ENCODE measurements at places on chromosomes 5 and 9.
A peak's percentile ranks its signal among the peaks of the same experiment; 100 is the strongest.

GRCh38 chr9:77661566-77662085 is 13.5 kb upstream of the GNA14 start:
- no peak for DNase-seq

GRCh38 chr9:29773676-29774075 is 2200.4 kb upstream of the C9orf72 start:
- no peak for DNase-seq

- peak; percentile 80 for DNase-seq
Observed at GRCh38 chr9:121399883-121400607, 30.0 kb upstream of the STOM start.

DNA sequence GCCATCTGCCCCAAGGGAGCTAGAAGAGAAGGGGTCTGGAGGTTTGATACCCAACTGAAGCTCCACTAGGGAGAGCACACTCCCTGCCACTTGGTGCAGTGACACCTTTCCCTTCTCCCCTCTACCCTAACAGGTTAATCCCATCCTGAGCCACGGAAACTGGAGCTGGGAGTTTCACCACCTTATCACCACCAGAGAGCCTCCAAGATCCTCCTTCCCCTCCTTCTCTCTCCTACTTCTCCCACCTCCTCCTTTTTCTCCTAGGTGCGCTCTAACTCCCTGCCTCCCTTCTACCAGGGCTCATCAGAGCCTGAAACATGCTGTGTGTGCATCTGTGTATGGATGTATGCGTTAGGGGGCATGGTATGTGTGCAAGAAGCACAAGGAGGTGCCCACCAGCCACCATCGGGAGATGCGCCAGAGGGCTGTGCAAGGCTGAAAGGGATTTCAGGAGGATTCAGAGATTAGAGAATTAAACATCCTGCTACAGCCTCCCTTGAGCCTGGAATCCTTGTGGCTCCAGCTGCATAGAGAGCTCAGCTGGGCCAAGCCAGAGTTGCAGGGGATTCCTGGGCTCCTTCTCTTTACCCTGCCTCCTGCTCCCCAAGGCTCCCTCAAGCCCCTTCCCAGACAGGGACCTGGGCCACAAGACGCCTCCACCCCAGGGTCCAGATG is 89.8 kb downstream of the PCDH1 start:
- DNase-seq = no peak

GRCh38 chr9:2613730-2614271 is 7.8 kb upstream of the VLDLR start:
- no peak for DNase-seq

DNA sequence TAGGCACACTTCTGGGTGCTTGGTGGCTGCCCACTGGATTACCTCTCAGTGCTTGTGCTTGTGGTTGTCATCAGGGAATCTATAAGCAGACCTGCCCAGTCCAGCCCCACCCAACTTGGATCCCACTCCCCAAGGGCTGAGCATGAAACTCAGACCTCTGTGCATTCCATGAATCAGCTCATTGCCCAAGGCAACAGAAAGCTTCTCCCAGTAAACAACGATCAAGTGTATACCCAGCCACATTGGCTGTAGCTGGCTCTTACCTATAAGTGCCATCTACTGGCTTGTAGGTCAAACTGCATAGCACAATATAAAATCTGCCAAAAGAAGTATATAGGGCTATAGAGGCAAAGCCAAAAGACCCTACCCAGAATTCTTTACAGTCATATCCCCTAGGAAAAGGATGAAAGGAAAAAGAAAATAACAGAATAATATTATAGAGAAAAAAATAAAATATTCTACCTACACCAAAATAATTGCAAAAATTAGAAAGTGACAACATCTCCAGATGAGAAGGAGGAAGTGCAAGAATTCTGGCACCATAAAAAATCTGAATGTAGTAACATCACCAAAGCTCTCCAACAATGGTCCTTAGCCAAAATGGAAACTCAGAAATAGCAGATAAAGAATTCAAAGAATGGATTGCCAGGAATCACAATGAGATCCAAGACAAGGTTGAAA is 321.0 kb upstream of the TRPC7 start:
- DNase-seq = peak; percentile 54

Measured in EL (cell line).